Activated T-helper 17 cell treated with anti-CD3 and anti-CD28 coated beads, Interleukin-2, amount 50 U/mL, for 72 hours (primary cell): ENCODE measurements at places on chromosomes 1 and 21.

- no peaks in the 10 kb centered on the region for H3K36me3 ChIP-seq
- peaks cover 19% of the 10 kb centered on the region for H3K27me3 ChIP-seq
- no peak overlapping the region for H3K4me3 ChIP-seq
- no peak for ATAC-seq
- no peak overlapping the region for H3K27ac ChIP-seq
Measured at GRCh38 chr1:157968946-157969345, 24.5 kb upstream of the KIRREL1 start.

- H3K4me3 ChIP-seq, result no peak overlapping the region
- peaks cover 3% of the 10 kb centered on the region for H3K27me3 ChIP-seq
- no peaks in the 10 kb centered on the region for H3K36me3 ChIP-seq
- no peak for ATAC-seq
Measured at GRCh38 chr1:147486876-147487656, 54.2 kb upstream of the BCL9 start.

DNA sequence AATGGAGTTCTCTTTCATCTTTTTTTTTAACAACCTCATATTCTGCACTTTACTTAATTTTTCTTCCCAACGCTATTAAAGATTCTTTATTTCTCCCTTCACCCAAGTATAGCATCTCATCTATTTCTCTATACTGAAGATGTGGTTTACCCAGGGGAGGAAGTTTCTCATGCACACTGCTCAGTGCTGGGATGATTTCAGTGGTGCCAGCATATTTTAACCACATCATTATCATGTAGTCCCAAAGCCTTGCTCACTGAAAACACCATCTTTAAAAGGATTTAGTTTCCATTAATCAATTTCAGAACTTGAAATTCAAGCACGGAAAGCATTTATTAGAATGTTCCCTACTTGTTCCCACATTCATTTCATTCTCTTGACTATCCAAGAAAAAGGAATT, 725.7 kb downstream of the USP25 start:
- no peak overlapping the region for H3K4me3 ChIP-seq
- no peak for ATAC-seq
- no peaks in the 10 kb centered on the region for H3K27me3 ChIP-seq
- no peak overlapping the region for H3K27ac ChIP-seq
- H3K36me3 ChIP-seq, result no peaks in the 10 kb centered on the region
- H3K4me1 ChIP-seq, result no peaks in the 10 kb centered on the region

- ATAC-seq, result no peak
- no peaks in the 10 kb centered on the region for H3K36me3 ChIP-seq
- no peak overlapping the region for H3K27ac ChIP-seq
- H3K27me3 ChIP-seq, result peaks cover 4% of the 10 kb centered on the region
- H3K4me3 ChIP-seq, result no peak overlapping the region
Measured at GRCh38 chr1:58227604-58228003, 318.9 kb downstream of the OMA1 start.

GRCh38 chr1:206754011-206754410, 16.6 kb upstream of the IL19 start:
- no peak overlapping the region for H3K27ac ChIP-seq
- no peak for ATAC-seq
- H3K36me3 ChIP-seq, result no peaks in the 10 kb centered on the region

DNA sequence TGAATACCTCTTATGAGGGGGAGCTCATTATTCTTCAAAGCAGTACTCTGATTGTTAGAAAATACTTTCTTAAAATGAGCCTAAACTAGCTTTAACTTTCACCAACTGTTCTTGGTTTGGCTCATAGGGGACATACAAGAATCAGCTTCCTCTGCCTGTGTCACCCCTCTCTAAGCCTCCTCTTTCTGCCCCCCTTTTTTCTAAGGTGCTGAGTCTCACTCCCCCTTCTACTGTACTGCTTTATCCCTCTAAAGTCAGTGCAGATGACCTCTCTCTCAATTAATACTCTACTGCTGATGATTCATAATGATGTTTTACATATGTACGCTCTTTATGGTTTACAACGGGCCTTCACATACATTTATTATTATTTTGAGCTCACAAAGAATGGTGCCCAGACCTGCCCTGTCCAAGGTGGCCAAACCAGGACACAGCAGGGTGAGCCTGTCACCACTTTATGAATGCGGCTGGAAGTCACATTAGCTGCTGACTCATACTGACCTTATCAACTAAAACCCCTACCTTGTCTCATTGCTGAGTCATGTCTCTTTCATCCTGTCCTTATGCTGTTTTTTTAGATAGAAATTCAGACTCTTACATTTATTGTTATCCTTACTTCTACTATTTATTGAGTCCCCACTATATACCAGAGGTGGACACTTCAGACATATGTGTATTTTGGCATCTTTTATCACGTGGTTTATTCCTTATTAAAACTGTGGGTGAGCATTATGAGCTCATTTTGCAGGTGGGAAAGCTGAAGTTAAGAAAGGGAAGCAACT, 126.9 kb downstream of the RNF220 start:
- no peak overlapping the region for H3K4me3 ChIP-seq
- no peaks in the 10 kb centered on the region for H3K36me3 ChIP-seq
- H3K4me1 ChIP-seq, result peaks cover 5% of the 10 kb centered on the region
